ENCODE measurements at places on chromosomes 3 and 15.

DNA sequence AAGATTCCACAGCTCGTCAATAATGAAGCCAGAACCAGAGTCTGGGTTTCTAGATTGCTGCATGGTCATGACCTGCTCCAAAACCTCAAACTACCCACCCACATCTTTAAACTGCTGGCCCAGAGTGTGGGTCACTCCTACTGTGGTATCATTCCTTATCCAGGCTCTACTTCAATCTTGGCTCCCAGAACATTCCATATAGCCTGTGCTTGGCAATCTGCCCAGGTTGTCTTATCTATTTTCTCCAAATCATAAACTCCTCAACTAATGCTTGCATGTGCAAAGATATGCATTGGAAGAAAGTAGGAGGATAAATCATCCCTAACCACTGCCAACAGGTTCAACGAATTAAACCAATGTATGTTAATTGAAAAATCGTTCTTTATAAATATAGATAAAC lies 169.7 kb downstream of the ANXA2 start:
- DNase-seq, result no peak

DNA sequence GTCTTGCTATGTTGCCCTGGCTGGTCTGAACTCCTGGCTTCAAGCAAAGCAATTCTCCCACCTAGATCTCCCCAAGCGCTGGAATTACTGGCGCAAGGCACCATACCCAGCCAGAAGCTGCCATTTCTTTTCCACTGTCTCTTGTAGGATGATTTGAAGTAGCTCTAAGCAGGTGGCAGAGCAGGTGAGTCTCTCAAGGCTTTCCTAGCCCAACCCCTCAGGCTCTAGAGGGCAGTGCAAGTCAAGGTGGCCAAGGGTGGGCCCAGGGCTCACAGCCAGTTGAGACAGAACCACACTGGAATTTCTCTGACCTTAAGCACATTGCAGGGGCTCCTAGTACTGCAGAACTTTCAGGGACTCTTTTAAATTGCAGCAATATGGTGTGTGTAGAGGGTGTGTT lies 15.6 kb upstream of the DAG1 start:
- DNase-seq, result no peak

GRCh38 chr15:92634060-92634459 lies 21.5 kb downstream of the FAM174B start:
- no peak for DNase-seq

- DNase-seq, result no peak
Observed at GRCh38 chr15:85419161-85419560, 38.8 kb downstream of the AKAP13 start.

- peak; percentile 24 for DNase-seq
Observed at GRCh38 chr3:72347819-72348319, 500.4 kb downstream of the SHQ1 start.

DNA sequence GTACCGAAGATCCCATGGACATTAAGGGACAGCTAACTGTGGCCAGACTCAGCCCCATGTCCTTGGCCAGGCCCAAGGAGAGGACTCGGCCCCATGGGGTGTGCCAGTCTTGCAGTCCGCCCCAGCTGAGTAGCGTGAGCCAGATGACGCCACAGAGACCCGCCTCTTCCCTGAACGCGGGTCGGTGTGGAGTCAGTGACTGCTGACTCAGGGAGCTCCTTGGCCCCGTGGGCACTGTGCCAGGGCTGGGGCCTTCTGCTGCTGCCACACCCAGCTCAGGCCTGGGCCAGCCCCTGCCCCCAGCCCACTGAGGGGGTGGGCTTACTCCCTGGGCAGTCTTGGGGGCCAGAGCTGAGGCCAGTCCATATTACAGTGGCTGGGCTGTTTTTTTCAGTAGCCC lies 52.8 kb downstream of the PLXNA1 start:
- no peak for DNase-seq

GRCh38 chr3:194189243-194189791 lies 53.4 kb downstream of the HES1 start:
- no peak for DNase-seq

DNA sequence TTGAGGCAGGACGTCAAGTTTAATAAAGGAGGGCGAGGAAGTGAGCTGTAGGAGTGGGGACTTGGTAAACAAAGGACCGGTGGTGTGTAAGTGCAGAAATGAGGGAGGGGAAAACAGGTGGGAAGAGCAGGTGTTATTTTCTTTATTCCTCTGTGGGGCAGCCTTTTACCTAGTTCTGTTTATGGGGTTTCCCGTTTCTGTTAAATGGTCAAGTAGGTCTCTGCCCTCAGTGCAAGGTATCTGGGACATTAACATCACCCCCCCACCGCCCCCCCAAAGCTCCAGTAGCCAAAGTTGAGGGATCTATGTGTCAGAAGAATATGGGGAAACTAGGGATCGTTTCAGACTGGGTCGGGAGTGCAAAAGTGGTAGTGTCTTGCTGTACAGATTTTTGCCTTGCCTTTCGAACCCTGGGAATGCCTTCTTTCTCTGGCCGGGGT lies 893 bp downstream of the MGA start:
- no peak for DNase-seq

GRCh38 chr15:76996526-76997401 lies 1.8 kb downstream of the PSTPIP1 start:
- peak; percentile 44 for DNase-seq
